Calu3 (cell line): ENCODE measurements at places on chromosomes 11 and 22. TPM values are rescaled to one million over a fixed set of nuclear protein-coding genes. Genes with fewer than 3 reads are reported as not detected.

The WBP2NL gene
- 2.8 and 3.7 TPM in 2 replicates for total RNA-seq

DNA sequence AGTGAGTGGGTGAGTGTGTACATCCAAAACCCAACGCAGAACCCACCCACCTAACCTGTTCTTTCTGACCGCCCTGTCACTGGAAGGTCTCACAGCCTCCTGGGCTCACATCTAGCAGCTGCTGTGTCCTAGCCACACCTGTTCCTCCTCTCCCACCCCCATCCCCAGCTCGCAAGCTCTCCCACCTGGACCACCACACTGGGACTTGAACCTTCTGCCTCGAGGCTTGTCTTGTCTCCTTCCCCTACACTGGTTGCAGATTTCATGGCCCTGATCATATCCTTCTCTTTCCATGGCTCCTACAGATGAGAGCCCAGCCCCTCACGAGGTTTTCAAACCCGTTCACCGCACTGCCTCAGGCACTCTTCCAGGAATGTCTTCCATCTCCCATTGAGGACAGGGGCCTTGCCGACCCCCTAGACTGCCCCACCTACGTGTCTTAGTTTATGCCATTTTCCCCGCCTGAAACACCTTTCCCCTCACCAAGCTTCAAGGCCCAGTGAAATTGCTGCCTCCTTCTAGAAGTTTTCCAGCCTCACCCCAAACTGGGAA, 6.7 kb downstream of the IFITM10 start:
- DNase-seq, result no peak

The SCT gene
- not detected in 2 replicates for total RNA-seq

The LIN7C gene
- 43.7 and 46.4 TPM in 2 replicates for total RNA-seq

The SYCE3 gene
- total RNA-seq, result not detected in 2 replicates

DNA sequence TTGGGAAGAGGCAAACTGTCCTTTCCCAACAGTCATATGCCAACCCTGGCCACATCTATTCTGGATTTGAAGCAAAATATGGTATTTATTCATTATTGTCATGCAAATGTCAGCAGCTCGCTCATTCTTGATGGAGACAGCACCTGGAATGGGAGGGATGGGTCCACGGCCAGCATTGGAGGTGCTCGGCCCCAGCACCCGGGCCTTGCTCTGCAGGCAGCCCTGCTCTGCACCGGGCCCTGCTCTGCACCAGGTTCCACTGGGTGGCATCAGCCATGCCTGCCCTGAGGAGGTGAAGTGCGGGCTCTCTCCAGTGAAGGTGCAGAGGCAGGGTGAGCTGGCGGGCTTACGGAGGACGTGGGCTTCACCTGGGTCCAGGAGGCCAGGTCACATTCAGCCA, 19.8 kb downstream of the LRP5 start:
- DNase-seq, result no peak

The MOV10L1 gene
- not detected in 2 replicates for total RNA-seq

DNA sequence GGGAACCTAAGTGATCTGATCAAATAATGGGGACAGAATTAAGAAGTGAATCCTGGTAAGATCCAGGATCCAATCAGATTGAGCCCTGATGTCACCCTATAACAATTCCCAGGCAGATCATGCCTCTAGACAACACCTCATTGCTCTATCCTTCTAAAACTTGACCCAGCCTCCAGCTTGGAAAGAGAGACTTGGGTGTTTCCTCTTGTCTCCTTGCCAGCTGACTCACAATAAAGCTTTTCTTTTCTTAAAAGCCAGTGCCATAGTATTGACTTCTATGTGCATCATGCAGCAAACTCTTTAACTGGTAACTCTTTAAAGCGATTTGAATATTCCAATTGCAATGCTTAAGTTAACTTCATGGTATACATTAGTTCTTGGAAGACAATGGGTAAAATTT, 109.6 kb upstream of the CHORDC1 start:
- peak; percentile 19 for DNase-seq

- DNase-seq, result no peak
Observed at GRCh38 chr22:33706100-33706499, 214.2 kb downstream of the LARGE1 start.

GRCh38 chr11:7585816-7586215, 72.0 kb downstream of the PPFIBP2 start:
- DNase-seq, result no peak

The RTN4R gene
- total RNA-seq, result 4.1 and 4.2 TPM in 2 replicates

The PACSIN3 gene
- total RNA-seq, result 22.1 and 26.5 TPM in 2 replicates

The VSIG10L2 gene
- not detected in 2 replicates for total RNA-seq

DNA sequence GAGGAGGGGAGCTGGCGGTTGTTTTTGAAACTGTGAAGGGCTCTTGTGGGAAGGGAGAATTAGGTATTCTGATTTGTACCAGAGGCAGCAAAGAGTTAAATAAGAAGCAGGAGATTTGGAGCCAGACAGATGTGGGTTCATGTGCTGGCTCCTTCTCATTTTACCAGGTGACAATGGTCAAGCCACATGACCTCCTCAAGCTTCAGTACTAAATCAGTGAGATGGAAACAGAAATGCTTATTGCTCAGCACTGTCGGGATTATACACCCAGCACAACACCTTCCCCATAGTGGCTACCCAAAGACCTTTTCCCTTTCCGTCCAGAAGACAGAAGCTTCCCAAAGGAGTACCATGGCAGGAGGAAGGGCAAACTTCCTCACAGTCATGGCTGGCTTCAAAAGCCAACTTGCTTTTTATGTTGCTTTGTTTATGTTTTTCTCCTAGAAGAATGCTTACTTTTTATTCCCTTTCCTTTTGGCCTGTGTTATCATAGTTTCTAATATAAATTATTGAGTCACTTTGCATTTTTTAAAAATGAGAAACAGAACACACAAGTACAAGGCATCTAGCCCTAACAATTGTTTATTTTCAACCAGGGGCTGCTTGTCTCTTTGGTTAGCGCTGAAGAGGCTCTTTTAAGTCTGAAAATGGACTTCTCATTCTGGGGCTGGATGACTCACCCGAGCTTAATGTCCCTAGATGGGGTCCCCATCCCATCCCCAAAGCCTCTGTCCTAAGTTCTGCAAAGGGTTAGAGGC, 181.5 kb upstream of the ZBED5 start:
- no peak for DNase-seq

The SRPRA gene
- 64.6 and 66.4 TPM in 2 replicates for total RNA-seq

- no peak for DNase-seq
Observed at GRCh38 chr22:37442135-37442534, 14.9 kb upstream of the ELFN2 start.

DNA sequence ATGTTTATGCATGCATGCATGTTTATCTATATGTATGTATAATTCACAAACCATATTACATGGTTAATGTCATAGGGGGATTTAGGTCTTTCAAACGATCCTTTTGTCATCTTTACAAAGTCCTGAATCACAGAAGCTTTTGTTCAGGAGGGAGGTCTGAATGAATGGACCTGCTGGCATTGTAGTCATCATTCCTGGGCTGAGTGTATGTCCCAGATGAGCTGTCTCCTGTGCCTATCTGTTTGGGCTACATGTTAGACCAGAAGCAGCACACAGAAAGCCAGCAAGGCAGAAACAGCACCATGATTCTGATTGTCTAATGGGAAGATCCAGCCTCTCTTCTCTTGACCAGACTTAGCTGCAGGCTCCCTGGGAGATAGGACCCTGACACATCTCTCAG, 69.5 kb downstream of the ADM start:
- DNase-seq, result no peak

DNA sequence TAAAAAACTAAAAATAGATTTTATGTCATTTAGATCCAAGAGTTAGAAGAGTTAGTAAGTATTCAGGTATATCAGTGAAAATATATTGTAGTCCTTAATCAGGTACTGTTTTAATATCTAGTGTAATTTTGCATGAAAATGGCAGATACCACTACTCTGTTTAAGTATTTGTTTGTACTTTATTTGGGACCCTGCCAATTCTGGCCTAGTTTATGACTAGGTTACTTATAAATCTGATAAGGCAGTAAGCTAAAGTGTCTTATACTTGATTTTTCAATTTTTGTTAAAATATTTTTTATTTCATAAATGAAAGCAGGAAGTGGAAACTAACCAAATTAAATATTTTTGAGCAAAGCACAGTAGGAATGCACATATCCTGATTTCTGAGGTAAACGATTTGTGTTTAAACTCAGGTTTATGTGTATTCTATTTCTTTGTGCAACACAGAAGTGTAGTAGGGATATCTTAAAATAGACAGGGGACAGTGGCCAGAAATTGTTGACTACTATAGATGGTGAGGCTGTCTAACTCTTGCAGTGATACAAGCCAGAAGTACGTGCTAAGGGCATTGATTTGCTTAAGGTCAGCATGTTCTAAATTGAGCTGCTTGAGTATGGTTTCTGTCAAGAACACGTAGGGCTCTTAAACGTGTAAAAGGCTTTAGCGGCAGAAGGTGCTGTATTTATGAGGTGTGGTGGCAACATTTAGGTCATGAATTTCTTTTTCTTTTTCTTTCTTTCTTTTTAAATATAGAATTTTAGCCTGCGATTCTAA, 34.0 kb downstream of the HIPK3 start:
- peak; percentile 18 for DNase-seq

DNA sequence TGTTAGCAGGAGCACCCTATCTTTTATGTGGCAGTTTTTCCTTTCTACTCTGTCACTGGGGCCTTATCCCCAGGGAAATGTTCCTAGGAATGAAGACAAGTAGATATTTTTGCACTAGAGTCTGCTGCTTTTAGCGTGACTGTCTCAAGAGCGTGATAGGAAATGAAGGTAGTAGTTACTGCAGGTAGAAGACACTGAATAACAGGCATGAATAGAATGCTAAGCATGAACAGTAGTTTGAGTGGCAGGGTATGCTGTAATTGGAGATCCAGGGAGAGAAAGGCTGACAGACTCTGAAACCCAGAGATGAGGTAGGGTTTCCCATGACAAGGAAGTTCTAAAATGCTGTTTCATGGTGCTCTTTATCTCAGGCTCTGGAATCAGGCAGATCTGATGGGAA, 475.1 kb downstream of the NELL1 start:
- DNase-seq, result no peak

The UBQLN3 gene
- not detected in 2 replicates for total RNA-seq

DNA sequence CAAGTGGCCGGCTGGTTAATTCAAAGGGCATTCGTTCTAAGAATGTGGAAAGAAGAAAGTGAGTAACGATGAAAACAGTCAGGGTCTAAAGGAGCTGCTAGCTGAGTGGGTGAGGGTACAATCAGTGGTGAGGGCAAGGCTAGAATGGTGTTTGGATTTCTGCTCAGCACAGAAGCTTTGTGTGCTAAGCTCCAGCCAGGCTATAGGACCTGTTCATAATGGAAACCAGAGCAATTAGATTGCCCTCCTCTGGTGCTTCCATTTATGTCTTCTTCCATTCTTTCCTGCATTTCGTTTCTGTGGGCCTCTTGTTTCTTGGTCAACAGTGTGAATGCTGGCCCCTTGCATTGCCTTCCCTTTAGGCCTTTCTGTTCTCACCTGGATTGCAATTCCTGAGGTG, 572.9 kb upstream of the CHORDC1 start:
- no peak for DNase-seq

DNA sequence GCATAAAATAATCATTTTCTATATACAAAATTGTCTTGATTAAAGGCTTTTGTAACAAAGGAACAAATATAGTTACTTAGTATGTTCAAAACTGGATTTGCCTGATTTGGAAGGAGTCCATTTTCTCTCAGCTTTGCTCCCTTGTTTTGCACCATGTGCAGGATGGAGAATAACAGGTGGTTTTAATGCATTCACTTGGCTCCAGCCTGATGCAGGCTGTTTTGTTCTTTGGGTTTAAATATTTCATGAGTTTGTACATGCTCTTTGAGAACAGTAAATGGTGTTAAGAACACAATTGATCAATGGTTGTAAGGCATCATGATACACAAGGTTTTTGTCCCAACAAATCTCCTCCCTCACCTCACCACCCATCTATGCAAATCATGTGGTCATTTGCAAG, 886.9 kb upstream of the CCDC90B start:
- DNase-seq, result no peak

DNA sequence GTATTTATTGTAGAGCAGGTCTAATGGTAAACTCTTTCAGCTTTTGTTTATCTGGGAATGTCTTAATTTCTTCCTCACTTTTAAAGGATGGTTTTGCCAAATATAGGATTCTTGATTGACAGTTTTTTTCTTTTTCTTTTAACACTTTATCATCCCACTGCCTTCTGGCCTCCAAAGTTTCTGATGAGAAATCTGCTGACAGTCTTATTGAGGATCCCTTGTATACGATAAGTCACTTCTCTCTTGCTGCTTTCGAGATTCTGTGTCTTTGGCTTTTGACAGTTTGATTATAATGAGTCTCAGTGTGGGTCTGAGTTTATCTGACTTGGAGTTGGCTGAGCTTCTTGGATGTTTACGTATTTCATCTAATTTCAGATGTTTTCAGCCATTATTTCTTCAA, 6.7 kb upstream of the TSKU start:
- DNase-seq, result no peak

The OR52H1 gene
- not detected in 2 replicates for total RNA-seq

DNA sequence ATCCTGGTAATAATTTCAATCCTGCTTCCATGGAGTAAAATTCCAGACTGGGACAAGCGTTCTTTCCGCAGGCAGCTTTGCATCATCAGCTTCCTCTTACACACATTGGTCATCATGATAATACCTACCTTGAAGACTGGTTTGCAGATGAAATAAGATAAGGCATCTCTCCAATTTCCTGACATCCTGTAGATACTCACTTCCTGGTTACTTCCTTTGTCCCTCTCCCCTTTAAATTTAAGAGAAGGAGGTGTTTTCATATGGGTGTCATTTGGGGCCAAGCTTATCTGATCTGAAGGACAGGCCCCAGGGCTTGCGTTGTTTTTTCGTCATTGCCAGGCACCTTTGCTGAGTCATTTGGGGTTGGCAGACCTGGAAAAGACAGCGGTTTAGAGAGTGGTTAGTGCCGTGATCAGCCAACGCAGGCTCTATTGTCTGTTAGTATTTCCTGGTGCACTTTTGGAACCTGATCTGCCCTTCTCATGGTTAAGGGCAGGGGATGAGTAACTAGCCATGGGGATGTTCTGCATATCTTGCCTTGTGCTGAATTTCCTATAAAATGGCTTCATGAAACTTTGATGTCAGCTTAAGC, 24.1 kb downstream of the GRAMD1B start:
- DNase-seq, result no peak

The CHST1 gene
- not detected in 2 replicates for total RNA-seq
